ENCODE measurements at places on chromosomes 4 and X. TPM values are rescaled to one million over a fixed set of nuclear protein-coding genes. Genes with fewer than 3 reads are reported as not detected.

- no peak for DNase-seq
These were observed 10.8 kb downstream of the CETN2 start for GRCh38 chrX:152819732-152820131.

DNA sequence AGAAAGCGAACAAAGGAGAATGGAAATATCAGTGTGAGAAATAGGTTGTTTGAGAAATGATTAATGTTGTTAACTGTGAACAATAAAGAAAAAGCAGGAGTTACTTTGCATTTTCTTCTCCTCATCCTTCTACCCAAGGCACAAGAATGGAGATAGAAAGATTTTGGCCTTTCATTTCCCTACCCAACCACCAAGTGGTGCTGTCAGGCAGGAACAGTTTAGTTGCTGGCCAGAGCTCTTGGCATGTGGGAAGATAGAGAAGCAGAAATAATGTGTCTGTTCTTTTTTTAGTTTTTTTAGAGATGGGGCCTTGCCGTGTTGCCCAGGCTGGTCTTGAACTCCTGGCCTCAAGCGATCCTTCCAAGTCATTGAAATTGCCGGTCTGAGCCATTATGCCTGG, 12.8 kb downstream of the HOPX start:
- DNase-seq = no peak

The RTL3 gene
- total RNA-seq = not detected

DNA sequence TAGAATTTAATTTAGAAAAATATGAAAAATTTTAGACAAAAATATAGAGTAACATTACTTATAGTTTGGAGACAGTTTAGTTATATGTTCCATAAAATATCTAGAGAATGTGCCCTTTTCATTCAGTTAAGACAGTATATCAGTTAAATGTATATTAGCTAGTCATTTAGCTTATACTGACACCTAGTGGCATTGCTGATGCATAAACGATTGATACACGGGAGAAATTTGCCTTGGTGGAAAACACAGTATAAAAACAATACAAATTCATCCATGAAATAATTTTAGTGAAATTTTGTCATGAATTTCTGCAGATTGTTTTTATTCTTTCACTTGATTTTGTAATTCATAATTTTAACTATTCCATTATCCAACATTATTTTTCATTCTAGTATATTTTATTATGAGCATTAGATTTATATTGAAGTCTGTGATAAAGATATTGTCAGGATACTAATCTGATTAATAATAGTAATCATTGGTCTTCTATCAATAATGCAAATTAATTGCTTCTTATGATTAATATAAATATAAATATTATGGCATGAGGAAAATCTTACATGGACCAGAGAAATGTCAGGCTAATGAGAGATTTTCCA, 219.0 kb downstream of the TLL1 start:
- no peak for DNase-seq

- no peak for DNase-seq
These were observed 1.2 kb upstream of the TMEM144 start for GRCh38 chr4:158208963-158209640.

DNA sequence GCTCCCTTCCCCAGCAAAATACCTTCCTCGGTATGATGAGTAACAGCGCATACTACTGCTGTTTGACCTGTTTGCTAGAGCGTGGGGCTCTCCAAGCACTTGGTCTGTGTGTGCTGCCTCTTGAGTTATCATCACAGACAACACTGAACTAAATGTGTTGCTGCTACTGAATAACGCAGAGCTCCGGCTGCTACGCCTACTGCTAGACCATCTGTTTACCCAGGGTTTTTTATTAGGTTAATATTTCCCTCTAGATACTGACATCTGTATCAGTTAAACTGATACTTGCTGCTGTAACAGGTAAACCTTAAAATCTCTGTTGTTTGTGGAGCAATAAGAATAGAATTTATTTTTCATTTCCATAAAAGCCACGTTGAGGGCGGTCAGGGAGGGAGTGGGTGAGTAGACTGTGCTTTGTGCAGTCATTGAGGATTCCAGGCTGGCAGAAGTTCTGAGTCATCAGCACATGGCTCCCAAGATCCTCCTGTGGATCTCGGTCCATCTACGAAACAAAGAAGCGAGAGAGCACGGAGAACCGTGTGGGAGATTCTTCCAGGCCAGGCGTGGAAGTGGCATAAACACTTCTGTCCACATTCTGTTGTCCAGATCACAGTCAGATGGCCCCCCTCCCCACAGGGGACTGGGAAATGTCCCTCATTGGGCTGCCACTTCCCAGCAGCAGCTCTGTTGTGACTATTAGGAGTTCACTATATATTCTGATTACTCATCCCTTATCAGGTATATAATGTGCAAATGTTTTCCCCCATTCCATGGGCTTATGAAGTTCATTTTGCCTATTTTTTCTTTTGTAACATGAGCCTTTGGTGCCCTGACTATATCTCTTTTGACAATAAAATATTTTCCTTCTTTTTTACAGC, 14.1 kb downstream of the GRK4 start:
- no peak for DNase-seq

- DNase-seq = no peak
These were observed 50.3 kb downstream of the PHKA2 start for GRCh38 chrX:18933617-18934016.

- DNase-seq = no peak
These were observed 86.2 kb downstream of the NHSL2 start for GRCh38 chrX:71996826-71997225.

GRCh38 chr4:74364652-74365491, at the start of gene EREG:
Gene EREG, plus strand, starts transcription at chr4:74365145. Its CDS starts 164 bp downstream, at chr4:74365309.
- peak; percentile 67 for DNase-seq

DNA sequence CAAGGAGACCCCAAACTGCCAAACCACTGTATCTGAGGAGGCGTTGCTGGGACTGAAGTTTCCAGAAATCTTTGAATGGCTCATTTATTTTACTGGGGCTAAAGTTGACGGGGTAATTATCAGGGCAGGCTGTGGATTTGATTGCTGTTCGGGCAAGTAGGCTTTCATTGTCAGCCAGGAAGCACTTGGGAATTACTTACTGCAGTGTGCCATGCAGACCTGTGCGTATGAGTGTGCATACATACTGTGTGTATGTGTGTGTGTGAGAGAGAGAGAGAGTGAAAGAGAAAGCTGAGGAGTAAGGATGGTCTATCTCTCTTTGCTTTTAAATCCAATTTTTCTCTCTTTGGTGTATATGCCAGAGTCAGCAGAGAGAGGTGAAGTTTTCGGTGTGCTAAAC, 122.7 kb downstream of the NPNT start:
- no peak for DNase-seq

The SPARCL1 gene
- total RNA-seq = not detected

GRCh38 chrX:103446665-103447302, 70.4 kb downstream of the BEX3 start:
- DNase-seq = peak; percentile 7

DNA sequence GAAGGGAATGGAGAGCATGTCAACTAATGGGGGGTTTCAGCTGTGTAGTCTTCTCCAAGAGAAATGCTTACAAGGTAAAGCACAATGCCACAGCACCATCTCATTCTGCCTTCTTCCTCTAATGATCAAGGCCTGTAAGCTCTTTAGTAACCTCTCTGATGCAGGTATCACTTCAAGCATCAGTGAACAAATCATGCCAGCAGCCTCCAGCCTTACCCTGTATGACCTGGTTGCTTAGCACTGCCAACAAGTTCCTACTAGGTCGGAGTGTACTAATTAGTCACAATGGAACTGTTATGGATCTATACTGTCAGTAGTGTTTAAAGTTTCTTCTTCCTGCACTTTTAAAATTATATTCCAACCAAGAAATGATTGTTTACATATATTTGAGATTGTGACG, 197.7 kb downstream of the GRID2 start:
- DNase-seq = no peak

DNA sequence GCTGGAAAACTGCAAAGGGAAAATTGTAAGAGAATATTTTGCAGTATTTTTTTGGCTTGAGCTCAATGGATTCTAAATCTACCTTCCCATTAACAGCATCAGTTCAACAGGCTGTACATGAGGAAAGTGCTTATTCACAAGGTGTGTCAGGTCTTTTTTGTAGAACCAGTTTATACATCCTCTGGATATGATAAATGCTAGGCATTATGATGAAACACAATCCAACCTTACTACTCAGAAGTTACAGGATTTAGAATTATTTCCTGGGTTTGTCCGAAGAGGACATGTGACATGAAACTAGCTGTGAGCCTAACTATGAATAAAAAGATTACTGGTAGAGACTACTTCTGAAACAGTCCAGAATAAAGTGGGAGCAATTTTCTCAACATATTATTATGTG, 49.5 kb downstream of the ATXN3L start:
- DNase-seq = peak; percentile 71

DNA sequence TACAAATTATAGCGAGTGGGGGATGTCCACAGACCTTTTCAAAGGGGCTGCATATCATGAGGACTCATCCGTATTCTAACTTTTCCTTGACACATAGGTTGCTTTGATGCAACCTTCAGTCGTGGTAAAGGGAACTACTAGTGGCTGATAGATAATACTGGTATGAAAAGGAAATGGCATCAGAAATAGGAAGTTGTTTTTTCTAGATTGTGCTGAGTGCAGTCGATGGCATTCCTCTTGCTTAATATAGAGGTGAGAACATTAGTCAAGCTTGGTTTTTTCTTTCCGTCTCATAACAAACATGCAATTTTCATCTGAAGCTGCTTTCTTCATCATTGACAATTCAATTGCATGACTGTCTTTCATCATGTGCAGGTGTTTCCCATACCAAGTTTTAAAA, 16.6 kb downstream of the ENPEP start:
- DNase-seq = no peak

The MAGEB18 gene
- not detected for total RNA-seq

DNA sequence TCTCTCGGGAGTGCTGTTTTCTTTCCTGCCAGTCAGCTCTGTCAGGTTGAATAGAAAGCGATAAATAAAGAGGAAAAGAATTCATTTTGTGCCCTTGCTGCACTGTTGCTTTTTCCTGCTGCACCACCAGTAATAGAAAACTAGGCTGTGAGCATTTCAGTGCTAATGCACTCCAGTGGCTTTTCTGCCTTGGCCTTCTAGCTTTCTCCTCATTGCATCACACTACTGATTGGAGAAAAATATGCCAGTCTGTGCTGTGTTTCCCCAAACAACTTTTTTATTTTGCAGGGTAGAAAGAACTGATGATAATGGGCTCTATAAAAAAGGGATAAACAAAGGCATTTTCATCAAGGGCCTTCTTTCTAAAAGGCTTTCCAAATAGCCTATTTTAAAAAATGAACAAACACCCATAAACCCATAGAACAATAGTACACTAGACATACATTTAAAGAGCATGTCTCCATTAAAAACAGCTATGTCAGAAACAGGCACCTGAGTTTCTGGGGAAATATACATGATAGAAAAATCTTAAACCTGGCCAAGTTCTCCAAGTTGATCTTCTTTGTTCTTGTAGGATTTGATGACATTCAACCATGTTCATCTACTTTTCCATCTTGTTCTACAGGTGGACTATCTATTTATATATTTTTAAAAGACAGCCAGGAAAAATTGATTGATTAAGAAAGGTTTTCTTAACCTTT, 86.3 kb downstream of the GPRIN3 start:
- no peak for DNase-seq

GRCh38 chrX:107825698-107826237, at the start of gene MID2:
Gene MID2, plus strand, starts transcription at chrX:107825866. Its CDS starts 561 bp downstream, at chrX:107826427.
- DNase-seq = peak; percentile 74

- no peak for DNase-seq
These were observed 114.1 kb downstream of the SLC10A7 start for GRCh38 chr4:146407669-146408084.

The NR0B1 gene
- total RNA-seq = 67.1 TPM

The DCAF4L1 gene
- 0.23 TPM for total RNA-seq

DNA sequence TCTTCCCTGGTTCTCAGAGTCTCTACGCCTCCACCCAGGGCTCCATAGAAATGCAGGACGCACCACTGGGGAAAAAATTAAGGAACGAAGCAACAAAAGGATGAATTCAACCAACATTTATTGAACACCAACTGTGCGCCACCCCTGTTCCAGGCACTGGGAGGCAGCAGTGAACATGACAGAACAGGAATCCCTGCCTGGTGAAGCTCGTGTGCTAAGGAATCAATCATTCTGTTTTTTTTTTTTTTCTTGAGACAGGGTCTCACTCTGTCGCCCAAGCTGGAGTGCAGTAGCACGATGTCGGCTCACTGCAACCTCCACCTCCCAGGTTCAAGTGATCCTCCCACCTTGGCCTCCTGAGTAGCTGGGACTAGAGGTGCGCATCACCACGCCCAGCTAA, 1.9 kb upstream of the FTSJ1 start:
- no peak for DNase-seq

GRCh38 chr4:143400082-143400481, 63.4 kb downstream of the GAB1 start:
- no peak for DNase-seq

DNA sequence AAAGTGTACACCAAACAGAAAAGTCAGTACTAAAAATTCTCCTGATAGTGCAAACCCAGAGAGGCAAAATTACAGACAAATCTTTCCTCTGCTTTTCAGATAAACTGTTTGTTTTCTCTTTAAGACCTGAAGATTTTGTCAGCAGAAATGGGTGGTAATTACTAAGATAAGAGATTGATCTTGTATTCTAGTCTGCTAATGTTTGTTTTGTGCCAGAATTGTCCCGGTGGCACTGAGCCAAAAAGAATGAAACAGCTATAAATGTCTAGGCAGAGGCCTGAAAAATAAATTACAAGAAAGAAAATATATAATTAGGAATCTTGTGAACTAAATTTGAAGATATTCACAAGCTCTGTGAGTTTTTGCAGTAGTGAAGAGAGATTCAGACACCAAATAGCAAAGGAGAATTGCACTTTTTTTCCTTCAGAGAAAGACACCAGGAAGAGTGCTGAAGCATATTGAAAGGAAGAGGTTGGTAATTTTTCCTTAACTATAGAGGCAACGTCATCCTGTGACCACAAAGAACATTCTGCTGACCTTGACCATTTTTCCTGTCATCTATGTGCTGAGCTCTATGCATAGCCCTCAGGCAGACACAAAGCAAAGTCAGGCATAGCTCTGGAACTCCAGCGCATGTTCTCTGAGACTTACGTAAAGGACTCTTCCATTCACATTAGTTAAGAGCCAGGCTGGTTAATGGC, 314.5 kb upstream of the RASGEF1B start:
- DNase-seq = no peak

The CNKSR2 gene
- 1.5 TPM for total RNA-seq

DNA sequence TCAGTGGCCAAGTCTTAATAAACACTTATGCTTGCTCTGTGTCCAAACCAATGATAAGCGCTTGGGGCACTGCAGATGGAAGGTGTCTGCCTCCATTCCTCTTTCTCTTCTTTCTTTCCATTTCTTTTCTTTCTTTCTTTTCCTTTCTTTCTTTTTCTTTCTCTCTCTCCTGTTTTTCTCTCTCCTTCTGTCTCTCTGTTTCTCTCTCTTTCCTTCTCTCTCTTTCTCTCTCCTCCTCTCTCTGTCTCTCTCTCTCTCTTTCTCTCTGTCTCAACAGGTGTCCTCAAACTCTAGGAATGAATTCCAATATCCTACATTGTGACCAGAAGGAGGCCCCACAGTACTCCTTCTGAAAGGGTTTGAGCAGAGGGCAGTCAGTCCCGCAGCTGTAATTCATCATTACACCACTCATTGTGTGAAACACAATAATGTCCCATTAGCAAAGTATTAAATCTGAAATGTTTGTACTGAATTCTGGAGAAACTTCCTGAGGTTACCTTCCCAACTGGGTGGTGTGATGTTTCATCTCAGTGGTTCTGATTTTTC, 66.5 kb upstream of the PAGE1 start:
- no peak for DNase-seq

The CXorf51A gene
- not detected for total RNA-seq

- DNase-seq = no peak
These were observed 58.5 kb downstream of the ADD1 start for GRCh38 chr4:2902126-2902525.

- DNase-seq = no peak
These were observed 127.2 kb downstream of the NPNT start for GRCh38 chr4:106022454-106022853.

The BTK gene
- not detected for total RNA-seq

GRCh38 chr4:169040559-169041261, 30.7 kb upstream of the CBR4 start:
- DNase-seq = no peak
